ENCODE measurements at places on chromosomes 13 and 19. TPM values are rescaled to one million over a fixed set of nuclear protein-coding genes. Genes with fewer than 3 reads are reported as not detected.

ITGBL1 gene
- 0.93 TPM for polyA plus RNA-seq

ATCAY gene
- polyA plus RNA-seq = 0.18 TPM

DPF1 gene
- 1.1 TPM for polyA plus RNA-seq

IGLON5 gene
- polyA plus RNA-seq = 2.7 TPM

CCDC70 gene
- not detected for polyA plus RNA-seq

CGB5 gene
- polyA plus RNA-seq = not detected

C19orf67 gene
- 0.08 TPM for polyA plus RNA-seq

URAD gene
- not detected for polyA plus RNA-seq

COG3 gene
- 30.5 TPM for polyA plus RNA-seq

PMIS2 gene
- polyA plus RNA-seq = not detected

ZNF560 gene
- polyA plus RNA-seq = 1.2 TPM
